ENCODE measurements at places on chromosomes 6 and 20.

DNA sequence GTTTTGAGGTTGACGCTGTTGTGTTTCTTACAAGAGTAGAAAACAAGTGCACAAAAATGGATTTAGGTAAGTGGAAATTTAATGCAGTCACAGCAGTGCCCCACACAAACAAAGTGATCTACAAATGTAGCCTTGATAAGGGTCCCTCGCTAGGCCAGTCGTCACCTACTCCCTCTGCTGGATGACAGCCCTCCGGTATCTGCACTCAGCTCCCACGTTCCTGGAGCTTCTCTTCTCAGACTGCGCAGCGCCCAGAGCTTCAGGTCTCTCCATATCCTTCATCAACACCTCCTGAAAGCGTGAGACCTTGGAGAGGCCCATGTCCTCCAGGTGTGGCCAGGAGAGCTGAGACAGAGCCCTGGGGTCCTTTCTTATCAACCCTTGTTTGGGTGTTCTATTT lies 58.3 kb upstream of the MAP3K4 start:
- peak; percentile 11 for DNase-seq

DNA sequence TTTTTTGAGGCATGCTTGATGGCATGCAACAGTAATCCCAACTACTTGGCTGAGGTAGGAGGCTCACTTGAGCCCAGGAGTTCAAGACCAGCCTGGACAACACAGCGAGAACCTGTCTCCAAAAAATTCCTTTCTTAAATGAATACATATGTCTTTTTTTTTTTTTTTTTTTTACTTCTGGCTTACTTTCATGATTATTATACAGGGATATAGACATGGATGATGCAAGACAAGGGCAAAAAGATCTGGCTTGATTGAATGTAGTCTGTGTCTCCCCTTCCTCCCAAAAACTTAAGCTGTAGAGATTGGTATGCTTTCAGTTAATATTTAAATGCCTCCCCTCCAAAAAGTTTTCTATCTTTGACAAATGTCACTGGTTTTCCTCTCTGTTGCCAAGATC lies 7.6 kb downstream of the SNX3 start:
- DNase-seq: no peak

- no peak for DNase-seq
These were observed 611 bp downstream of the EPB41L2 start for GRCh38 chr6:131062241-131063027.

DNA sequence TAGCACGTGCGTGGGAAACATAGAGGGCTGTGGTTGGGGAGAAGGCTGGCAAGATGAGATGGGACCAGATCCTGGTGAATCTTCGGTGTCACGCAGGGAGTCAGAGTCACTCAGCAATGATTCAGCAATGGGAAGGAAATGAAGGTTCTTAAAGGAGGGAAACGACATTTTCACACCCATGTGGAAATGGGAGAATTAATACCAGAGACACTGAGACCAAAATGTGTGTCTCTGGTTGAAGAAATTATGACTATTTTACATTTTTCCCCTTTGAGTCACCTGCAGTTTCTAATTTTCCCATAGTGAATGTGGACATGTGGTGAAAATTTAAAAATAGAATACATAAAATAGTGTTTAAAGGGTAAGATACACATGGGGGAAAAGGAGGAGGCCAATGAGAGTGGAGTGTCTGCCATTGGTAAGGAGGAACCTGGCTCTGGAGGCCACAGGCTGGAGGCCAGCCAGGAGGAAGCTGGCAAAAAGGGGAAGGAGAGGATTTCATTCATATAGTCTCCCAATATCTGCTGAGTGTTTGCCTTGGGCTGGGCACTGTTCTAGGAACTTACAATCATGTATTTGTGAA lies 17.5 kb downstream of the NRN1 start:
- no peak for DNase-seq

DNA sequence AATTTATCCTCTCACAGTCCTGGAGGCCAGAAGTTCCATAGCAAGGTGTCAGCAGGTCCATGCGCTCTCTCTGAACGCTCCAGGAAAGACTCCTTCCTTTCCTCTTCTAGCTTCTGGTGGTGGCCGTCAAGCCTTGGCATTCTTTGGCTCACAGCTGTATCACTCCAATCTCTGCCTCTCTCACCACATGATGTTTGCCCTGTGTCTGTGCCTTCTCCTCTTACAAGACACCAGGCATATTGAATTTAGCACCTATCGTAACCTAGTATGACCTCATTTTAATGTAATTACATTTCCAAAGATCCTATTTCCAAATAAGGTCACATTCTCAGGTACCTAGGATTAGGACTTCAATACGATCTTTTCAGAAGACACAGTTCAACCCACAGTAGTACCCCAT lies 428.5 kb downstream of the CD83 start:
- no peak for DNase-seq

DNA sequence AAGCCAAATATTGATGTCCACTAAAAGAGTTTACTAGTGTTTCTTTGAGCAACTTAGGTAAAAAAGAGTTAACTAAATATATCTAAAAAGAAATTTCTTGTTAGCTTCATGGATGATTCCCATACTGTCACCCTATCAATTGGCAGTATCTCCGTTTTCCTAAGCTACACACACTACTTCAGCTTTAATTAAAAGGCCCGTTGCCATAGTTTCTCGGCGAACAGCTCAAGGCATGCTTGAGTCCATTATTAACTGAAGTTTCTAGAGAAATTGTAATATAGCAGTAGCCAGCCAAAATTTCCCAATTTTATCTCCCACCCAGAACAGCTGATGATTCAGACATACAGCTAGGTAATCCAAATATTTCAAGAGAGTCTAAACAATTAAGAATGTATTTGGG lies 20.0 kb upstream of the BEND6 start:
- no peak for DNase-seq

DNA sequence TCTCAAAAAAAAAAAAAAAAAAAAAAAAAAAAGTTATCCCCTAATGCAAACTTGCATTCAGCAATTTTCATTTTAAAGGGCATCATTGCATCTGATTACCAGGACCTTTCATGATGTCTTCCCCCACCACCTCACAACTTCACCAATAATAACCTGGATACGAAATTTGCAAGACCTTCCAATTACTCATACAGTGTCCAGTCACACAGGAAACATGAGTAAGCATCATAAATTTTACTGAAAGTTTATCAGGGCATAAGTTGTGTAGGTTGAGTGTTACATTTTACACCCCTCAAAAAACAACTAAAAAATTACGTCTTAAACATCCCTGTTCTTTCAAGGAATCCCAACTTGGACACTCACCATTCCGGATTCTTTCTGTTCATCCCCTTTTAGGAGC lies 79.1 kb upstream of the ANKEF1 start:
- no peak for DNase-seq

All from NCI-H524 (cell line).